Spinal cord (tissue), 10 donors: ENCODE measurements at places on chromosomes 12 and 14.

DNA sequence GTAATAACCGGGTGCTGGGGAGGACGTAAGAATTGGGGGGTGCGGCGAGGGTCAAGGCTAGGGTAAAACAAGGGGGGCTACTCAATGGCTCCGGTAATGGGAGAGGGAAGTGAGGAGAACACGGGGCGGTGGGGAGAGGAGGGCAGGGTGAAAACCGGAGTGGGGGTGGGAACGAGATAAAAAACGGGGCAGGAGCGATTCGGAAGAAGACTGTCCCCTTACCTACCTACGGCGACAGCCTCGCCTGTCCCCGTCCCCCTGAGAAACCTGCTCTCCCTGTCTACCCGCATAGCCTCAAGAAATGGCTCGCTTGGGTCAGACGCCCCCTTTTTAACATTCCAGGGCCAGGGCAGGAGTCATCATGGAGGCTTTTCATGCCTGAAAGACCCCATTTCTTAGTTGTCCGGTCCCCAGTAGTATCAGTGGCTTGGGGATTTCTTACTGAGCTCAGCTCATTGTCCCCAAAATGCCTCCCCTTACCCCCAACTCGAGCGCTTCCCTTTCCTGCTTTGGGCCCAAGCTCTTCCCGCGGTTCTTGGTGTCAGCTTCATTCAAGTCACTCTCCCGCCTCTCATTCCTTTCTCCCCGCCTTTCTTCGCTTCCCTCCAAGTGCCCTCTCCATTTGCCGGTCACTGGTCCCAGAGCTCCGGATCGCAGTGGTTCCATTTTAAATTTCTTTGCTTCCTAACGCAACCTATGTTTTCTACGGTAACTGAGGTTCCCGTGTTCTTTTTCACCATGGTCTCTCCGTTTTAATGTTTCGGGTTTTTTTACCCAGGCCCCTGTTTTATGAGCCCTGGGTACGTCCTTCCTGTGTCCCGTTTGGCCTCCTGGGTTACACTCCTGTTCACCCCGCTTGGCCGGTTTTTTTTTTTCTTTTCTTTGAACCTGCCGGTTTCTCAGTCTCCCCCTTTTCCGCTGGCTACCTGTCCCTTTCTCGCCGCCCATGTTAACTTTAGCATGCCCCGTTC, 1.2 kb upstream of the WSB2 start:
- peak; percentile 35 for DNase-seq

DNA sequence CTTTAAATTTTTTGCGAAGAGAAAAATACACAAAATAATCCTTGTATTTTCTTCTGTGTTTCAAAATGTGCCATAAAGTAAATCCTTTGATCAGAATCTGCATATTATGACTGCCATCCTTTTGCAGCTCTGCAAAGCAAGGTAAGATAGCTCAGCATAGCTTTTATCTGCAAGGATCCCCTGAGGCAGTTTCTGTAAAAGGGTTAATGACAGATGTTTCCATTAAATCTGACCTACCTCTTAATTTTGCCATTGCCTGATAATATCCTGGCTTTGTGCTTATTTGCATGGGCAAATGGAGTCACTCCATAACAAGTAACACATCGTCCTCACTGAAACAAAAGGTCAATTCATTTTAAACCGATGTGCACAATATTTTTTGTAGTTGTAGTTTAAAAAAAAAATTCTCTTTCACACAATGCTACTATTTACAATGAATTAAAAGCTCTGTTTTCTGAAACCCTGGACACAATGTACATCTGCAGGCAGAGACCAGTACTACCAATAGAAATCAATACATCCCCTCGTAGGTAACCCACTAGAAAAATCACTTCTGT, 108.5 kb upstream of the SOX5 start:
- DNase-seq = no peak

- peak; percentile 47 for DNase-seq
Observed at GRCh38 chr12:44159216-44159615, 323.3 kb downstream of the TMEM117 start.

- no peak for DNase-seq
Observed at GRCh38 chr12:99418379-99418778, 229.2 kb upstream of the GARIN6 start.
